ENCODE measurements at places on chromosomes 1 and 21.

GRCh38 chr21:43658088-43658741, 1.1 kb downstream of the HSF2BP start:
- DNase-seq: no peak

DNA sequence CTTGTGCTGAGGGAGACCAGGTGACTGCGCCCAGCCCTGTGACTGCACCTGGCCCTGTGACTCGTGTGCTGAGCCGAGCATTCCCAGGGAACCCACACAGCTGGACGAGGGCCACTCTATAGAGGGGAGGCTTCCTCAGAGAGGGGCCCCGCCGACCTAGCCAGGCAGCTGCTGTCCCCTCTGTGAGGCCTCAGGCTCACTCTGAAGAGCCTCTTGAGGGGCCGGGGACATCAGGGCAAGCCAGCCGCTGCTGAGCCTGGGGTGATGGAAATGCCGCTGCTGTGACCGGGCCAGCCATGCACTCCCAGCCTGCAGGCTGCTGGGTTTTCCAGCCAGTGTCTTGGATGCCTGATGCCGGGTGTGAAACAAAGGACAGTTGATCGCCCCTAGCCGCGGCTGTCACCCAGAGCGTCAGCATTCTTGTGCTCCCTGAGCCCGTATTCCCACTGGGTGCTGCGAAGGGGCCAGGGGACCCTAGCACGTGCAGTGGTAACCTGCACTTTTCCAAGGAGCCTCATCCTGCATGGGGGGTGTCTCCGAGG, 17.5 kb downstream of the PFKL start:
- no peak for DNase-seq

DNA sequence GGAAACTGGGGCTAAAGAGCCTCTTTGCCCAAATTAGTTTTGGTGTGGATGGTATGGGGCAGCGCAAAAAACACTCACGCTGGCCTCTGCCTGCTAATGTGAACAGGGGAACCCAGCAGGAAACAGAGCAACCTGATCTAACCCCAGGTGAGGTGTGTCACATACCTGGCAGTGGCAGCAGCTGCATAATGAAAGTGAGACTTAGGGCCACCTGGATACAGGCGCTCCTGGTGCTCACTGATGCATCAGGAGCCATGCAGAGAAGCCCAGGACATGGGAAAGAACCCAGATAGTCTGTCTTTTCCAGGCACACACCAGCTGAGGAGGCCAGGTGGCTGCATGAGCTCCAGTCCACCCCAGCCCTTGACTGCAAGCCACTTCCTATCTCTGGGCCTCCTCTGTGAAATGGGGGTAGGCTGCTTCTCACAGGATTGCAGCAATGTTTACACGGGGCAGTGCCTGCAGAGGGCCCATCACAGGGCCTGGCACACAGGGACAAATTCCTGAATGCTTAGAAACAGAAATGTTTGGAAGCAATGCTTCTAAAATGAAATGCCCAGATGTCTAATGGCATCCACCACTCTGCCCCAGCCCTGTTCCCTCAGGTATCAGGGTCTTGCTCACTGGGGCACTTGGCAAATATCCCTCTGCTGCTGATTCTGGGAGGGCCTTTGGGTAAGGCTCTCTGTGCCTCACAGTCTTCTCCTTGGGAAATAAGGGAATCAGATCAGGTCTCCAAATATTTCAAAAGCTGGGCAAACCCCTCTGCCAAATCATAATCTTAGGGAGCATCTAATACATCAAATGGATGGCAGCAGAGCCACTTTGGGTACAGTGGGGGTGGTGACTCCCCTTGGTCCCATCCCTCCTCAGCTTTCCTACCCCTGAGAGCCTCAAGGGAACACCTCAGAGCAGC, 19.9 kb downstream of the DHCR24 start:
- no peak for DNase-seq

DNA sequence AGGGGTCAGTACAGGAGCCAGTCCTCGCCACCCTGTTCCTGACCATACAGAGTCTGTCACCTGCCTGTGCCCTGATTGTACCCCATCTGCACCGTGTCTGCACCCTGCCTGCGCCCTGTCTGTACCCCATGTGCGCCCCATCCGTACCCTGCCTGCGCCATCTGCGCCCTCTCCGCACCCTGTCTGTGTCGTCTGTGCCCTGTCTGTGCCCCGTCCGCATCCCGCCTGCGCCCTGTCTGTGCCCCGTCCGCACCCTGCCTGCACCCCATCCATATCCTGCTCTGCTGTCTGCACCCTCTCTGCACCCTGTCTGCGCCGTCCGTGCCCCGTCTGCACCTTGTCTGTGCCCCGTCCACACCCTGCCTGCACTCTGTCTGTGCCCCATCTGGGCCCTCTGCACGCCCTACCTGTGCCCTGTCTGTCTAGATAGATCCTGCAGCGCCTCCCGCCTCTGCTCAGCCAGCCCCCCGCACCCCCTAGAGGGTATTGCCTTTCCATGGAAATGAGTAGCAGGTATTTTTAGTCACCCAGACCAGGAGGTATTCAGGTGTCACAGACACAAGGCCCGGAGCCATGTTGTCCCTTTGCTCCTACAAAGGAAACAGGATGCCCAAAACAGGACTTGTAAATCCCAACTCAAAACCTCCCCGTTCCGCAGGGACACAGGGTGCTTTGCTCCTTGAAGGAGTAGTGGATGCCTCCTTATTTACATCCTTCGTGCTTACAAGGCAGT, 7.7 kb upstream of the NPHP4 start:
- DNase-seq: no peak

- no peak for DNase-seq
Measured at GRCh38 chr1:179929955-179930798, 24.4 kb upstream of the CEP350 start.

DNA sequence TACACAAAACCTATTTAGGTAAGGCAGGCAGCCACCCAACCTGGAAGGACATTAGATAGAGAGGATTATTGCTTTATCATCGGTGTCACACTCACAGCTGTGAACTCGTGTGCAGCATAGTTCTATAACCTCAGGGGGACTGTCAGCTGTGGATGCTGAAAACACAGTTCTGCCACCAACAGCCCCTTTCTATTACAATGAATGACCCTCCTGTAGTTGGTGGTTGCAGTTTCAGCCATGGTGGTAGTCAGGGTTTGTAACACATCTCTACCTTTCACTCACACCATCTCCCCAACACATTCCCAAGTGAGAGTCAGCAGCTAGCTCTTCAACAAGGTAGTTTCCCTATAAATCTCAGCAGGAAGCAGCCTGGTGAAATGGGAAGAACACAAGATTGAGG, 136.8 kb downstream of the ZC3H11B start:
- DNase-seq: no peak

- DNase-seq: no peak
Measured at GRCh38 chr1:175845338-175845737, 101.9 kb upstream of the TNR start.

- no peak for DNase-seq
Measured at GRCh38 chr21:36750576-36750959, 51.7 kb downstream of the SIM2 start.

DNA sequence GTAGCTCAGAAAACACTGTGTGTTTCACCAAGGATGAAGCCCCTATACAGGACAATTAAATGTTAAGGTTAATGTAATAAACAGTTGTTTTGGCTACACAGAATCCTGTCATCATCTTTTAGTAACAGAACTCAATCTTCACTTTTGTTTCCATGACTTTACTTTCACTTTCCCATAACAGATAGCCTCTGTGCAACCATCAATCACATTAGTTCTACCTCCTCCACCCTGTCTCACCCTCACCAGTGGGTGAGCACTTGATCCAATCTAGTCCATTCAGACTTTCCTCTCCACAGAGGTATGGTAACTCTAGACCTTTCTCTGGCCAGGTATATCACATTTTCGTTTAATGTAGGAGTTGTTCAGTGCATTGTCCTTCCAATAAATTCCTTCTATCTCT, 1018.5 kb downstream of the ADGRL2 start:
- DNase-seq: no peak

DNA sequence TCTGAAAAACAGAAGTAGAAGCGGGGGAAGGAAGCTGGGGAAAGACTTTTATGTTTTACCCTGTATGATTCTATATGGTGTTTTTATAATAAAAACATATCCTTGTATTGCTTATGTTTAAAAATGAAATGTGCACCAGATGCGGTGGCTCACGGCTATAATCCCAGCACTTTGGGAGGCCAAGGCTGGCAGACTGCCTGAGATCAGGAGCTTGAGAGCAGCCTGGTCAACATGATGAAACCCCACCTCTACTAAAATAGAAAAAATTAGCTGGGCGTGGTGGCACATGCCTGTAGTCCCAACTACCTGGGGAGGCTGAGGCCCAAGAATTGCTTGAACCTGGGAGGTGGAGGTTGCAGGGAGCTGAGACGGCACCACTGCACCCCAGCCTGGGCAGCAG, 155.4 kb downstream of the SMYD3 start:
- DNase-seq: no peak

- DNase-seq: no peak
Measured at GRCh38 chr1:230669543-230669942, 27.3 kb downstream of the COG2 start.

Measured in stimulated activated CD4-positive, alpha-beta T cell treated with anti-CD3 and anti-CD28 coated beads, Interleukin-15, amount 100 ng/mL, for 1 hour (primary cell).